Activated CD4-positive, alpha-beta T cell treated with anti-CD3 and anti-CD28 coated beads for 48 hours (primary cell): ENCODE measurements at places on chromosomes 12 and 14.

DNA sequence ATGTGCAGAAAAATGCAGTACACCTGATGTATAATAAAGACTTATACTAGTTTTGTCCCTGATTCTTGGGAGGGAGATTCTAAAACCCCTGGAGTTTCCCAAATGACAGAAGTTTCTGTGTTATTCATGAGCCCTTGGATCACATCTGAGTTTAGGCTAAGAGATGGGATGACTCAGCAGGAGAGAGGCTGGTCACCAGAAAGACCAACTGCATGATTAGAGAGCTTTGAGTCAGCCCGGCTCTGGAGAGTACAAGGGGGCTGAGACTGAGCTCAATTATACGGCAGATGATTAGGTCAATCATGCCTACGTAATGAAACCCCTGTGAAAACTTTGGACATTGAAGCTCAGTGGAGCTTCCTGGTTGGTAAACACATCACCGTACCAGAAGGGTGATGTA lies 174.2 kb downstream of the SSPN start:
- DNase-seq = no peak

GRCh38 chr12:128820723-128821432 lies 2.9 kb downstream of the SLC15A4 start:
- DNase-seq = no peak

DNA sequence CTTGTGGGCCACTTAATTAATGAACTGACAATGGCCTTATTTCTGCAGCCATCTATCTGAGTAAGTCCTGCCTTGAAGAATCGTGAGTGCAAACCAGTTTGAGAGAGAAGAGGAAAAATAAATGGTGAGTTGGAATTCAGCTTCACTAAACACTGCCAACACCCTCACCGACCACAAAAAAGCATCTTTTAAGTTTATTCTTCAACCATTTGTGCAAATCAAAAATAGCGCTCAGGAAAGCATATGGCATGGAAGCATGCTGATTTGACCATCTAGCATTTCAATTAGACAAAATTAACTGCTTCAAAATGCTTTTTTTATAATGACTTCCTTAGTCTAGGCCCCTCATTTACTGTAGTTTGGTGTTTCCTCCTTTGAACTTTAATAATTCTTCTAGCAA lies 294.0 kb downstream of the PPFIA2 start:
- no peak for DNase-seq

DNA sequence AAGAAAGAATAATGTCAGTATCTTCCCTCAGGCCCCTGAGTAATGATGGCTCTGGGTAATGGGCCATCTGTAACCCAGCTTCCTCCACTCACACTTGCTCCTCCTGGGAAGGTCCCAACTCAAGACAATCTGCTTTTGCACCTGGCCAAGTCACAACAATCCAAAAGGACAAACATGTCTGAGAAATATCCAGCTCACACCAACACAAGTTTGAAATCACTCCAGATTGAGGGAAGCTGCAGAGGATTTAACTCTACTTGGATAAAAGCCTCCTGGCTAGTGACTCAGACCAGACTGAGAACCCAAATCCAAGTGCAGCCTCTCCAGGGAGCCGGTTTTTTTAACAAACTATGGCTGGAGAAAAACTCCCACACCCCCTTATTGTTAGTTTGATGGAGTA lies 34.2 kb downstream of the RTRAF start:
- no peak for DNase-seq

DNA sequence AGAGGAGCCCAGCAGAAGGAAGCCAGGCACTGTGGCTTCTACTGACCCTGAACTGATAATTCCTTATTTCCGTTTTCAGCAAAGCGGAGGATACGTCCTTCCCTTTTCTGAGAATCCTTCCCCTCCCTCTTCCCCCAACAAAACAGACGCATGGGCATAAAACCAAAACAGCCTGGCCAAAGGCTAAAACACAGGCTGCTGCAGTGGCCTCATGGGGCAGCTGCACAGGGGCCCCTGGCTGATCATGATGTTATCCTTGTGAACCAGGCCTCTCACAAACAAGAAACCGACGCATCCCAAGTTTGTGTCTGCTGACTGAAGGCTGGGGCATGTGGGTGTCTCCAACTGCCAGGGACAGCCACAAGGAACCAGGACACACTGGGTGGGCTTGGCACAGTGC lies 23.4 kb upstream of the STON2 start:
- no peak for DNase-seq

DNA sequence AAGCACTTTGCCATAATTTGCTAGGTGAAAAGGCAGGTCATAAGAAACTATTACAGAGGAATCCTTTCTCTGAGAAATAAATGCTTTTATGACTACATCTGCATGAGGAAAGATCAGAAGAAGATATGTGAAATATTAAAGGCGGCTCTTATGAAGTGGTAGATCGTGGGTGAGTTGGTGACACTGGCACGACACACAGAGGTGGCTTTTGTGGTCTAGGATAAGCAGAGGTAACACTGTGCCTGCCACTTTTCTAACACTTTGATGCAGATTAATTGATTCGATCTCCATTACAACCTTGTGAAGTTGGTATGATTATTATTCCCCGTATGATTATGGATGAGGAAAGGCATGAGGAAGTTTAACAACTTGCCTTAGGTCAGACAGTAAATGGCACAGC lies 60.0 kb upstream of the ELK3 start:
- DNase-seq = peak; percentile 19

GRCh38 chr12:97938031-97938430 lies 475.4 kb downstream of the RMST start:
- no peak for DNase-seq

DNA sequence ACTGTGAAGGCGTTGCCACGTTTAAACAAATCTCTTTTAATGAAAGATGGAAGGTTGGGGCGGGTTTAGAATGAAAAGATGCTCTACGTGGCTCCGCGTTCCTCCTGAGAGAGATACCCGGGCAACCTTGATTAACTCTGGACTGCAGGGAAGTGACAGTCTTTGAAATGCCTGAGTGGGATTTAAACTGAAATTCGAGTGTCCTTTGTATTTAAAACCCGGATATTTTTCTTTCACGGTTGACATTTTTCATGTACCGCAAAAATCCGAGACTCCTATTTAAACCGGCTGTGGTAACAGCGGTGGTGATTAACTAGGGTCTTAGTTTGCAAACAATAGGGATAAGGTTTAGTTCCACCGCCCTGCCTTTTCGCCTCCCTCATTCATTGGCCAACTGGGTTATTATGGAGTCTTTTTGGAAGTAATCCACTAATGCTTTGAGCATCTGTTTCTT lies 707 bp downstream of the G2E3 start:
- no peak for DNase-seq

DNA sequence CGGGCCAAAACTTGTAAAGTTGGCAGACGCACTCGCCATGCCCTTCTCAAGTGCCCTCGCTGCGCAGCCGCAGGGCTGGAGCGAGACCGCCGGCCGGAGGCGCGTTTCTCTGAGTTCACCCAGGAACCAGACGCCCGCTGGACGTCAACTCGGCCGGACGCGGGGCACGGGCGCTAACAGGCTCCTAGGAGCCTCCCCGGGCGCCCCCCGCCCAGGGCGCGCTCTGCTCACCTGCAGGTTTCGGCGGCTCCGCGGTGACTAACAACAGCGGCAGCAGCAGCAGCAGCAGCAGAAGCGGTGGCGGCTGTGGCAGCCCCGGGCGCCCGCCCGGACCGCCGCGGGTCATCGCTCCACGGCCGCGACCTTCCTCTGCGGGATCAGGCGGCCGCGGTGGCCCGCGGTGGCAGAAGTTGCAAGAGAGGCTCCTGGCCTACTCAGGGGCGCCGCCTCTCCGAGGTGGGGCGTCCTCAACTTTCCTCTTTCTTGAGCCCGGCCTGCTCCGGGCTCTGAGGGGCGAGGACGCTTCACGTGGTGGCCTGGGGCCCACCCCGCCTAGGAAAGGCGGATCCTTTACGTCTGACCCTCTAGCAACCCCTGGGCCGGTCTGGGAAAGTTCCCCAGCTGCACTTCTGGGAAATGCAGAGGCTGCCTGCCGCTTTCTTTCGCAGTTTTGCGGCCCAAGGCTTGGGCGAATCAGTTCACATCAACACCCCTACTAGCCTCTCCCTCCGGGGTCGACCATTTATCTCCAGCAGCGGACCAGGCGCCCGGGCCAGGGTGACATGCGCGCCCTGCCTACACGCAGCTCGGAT lies at the start of gene PLBD1:
PLBD1 (minus strand) TSS at position 533 of the 812 bp plus-strand sequence; CDS start at position 346, 187 bp downstream.
- peak; percentile 38 for DNase-seq

- DNase-seq = peak; percentile 34
These were observed 5.4 kb upstream of the CCDC177 start for GRCh38 chr14:69580009-69580577.

- DNase-seq = peak; percentile 53
These were observed 124.4 kb downstream of the RAD51B start for GRCh38 chr14:67943947-67944346.

GRCh38 chr14:67837011-67837624 lies 17.5 kb downstream of the RAD51B start:
- DNase-seq = peak; percentile 61

DNA sequence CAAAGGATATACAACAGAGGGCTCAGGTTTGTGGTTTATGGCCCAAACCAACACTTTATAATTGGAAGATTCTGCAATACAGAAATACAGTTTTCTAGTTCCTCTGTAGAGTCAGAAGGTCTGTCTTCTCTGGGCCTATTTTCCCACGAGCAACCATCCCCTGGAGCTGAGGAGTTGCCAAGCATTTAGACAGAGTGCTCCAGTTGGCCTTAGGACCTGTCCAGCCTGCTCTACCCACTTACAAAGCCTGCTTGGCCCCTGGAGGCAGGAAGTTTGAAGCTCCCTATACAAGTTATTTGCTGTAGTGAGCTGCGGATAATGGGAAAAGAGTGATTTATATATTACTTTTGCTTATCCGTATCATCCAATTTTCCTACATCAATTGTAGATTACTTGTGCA lies 60.8 kb upstream of the HSPB8 start:
- no peak for DNase-seq

DNA sequence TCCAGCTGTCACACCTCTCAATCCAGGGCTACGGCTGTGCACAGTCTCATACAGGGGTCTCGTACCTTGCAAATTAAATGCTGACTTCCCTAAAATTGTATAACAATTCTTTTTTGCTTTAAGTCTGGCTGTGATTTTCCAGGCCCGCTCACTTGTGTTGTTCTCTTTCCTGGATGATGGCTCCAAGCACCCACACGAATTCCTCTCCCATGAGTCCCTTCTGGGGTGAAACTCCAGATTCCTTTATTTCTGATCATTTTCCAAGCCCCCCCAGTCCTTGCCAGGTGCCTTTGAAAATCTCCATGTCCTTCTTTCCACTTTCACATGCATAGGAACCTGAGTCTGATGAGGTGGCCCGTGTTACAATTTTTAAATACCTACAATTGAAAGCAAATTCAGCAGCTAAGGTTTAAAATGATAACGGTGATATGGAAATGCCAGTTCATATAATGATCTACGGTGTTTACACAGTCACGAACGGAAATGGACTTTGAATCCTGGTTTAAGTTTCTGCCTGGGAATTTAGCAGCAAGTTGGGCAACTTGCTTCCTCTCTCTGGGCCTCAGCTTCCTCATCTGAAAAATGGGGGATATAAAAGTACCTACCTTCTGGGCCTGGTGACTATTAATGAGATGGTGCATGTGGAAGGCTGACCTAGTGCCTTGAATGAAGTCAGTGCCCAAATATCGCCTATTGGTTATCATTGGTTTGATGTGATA lies 85.5 kb downstream of the STAB2 start:
- DNase-seq = no peak

- no peak for DNase-seq
These were observed 160.1 kb downstream of the NUAK1 start for GRCh38 chr12:105978686-105979085.

- DNase-seq = no peak
These were observed 36.5 kb downstream of the LEMD3 start for GRCh38 chr12:65205886-65206285.

- DNase-seq = no peak
These were observed 28.8 kb upstream of the HMGA2 start for GRCh38 chr12:65795453-65795852.

DNA sequence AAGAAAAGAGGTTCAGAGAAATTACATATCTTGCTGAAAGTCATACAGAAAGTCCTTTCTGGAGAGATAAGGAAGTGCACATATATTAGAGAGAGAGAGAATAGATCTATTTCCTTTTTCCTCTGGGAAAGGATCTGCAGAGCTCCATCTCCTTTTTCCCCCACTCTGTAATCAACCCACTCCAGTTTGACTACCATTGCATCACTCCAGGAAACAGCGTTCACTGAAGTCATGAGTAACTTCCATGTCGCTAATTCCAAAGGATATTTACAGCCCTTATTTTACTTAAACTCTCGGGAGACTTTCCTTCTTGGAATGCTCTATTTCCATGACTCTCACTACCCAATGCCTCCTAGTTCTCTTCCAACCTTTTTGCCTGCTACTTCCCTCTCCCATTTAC lies 72.5 kb upstream of the PARP11 start:
- DNase-seq = no peak

DNA sequence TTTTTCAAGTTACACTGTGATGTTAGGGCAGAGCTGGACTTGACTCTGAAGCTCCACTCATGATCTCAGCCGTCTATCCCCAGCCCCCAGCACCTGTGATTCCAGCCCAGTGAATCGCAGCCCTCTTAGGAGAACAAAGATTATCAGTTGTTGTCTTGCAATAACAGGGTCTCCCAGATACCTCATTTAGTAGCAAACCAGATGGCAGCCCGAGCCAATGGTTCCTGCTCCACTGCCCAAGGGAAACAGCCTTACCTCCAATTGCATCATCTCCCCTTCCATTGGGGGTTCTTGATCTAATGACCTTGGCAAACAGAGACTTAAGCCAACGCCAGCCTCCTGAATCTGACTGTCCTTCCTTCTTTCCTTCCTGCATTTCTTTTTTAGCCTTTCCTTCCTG lies 371.2 kb downstream of the BCL11B start:
- DNase-seq = no peak

- DNase-seq = no peak
These were observed 182.8 kb downstream of the ADGRD1 start for GRCh38 chr12:131136539-131136872.

- DNase-seq = peak; percentile 58
These were observed 340.1 kb downstream of the BCL11B start for GRCh38 chr14:98931911-98932310.

GRCh38 chr12:130981074-130981742 lies 27.5 kb downstream of the ADGRD1 start:
- no peak for DNase-seq

GRCh38 chr14:54776361-54777001 lies 126.1 kb downstream of the GCH1 start:
- DNase-seq = peak; percentile 92

GRCh38 chr12:1703771-1704722 lies 13.2 kb downstream of the ADIPOR2 start:
- no peak for DNase-seq
